A172 (cell line): ENCODE measurements at places on chromosomes 2 and 18. TPM values are rescaled to one million over a fixed set of nuclear protein-coding genes. Genes with fewer than 3 reads are reported as not detected.

DNA sequence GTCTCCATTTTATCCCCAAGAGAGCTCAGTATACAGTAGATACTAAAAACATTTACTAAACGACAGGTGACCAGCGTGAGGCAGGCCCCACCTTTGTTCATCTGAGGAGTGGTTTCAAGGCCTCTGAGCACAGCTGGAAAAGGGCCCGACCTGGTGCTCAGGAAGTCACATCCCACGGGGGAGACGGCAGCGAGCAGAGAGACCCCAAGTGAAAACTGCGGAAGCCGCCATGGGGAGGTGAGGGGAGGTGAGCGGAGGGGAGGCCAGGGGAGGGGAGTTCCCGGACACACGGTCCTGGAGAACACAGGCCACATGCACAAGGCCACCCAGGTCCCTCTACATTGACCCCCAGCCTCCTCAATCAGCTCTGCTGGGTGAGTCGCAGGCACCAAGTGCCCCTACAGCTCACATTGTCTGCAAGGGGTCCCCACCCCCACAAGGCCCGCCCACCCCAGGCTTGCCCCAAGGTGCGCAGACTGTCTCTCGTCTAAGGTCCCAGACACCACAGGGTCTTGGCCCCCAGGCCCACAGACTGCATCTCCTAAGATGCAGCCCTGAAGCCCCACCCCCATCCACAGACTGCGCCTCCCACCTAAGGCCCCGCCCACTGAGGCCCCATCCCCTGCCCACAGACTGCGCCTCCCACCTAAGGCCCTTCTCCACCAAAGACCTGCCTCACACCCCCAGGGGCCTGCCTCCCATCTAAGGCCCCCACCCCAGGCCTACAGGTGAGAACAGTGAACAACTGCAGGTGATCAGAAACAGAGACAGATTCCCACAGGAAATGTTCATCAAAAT, 19.1 kb downstream of the PARD6G start:
- DNase-seq, result no peak

GRCh38 chr2:14297340-14297739, 335.2 kb upstream of the LRATD1 start:
- no peak for DNase-seq

DNA sequence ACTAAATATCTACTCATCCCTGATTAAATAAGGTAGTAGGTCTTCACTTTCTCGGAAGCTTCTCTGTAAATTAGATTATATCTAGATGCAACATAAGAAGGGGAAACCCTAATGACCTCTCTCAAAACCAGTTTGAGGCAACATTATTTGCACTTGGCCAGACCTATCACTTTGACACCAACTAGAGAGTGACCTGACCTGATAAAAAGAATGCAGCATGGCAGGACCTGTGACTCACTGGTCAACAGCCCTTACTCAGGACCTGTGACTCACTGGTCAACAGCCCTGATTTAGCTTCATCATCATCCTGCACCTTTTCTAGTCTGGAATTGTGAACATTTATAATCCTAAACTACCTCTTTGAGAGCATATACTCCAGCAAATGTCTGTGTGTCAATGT, 1957.7 kb upstream of the CELF4 start:
- peak; percentile 88 for DNase-seq

DNA sequence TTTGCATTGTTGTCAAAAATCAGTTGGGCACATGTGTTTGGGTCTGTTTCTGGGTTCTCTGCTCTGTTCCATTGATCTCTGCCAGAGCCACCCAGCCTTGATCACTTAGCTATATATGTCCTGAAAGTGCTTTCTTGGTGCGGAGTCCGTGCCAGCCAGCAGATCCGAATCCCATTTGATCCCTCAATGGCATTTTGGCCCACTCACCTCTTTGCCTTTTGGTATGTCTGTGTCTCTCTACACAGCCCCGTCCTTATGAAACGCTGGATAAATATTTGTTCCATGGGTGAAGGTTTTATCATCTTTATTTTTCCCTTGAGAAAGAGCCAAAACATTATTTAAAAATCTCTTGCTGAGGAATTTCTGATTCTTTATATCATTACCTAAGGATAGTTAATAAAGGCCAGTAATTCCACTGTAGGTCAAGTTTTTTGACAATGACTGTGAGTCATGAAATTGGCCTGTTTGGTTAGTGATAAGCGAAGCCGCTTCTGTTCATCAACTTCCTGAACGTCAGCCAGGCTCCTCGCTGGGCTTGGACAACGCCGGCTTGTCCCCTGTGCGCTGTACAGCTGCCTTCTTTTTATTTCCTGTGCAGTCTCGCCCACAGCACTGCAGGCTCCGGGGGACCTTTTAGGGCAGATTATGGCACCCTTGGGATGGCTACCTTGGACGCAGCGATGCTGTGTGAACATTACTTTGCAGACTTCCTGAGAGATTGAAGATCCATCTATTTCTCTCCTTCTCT, 24.9 kb downstream of the MTCL1 start:
- DNase-seq, result peak; percentile 96

Gene CCDC68
- total RNA-seq, result 0.07 TPM in 1 of 2 replicates, not detected in the other
